Activated CD4-positive, CD25-positive, alpha-beta regulatory T cell treated with anti-CD3 and anti-CD28 coated beads, Interleukin-2, amount 50 U/mL, for 16 hours (primary cell): ENCODE measurements at places on chromosomes 5 and 9.

- DNase-seq: no peak
Measured at GRCh38 chr5:17441351-17441750, 56.7 kb upstream of the TAF11L2 start.

DNA sequence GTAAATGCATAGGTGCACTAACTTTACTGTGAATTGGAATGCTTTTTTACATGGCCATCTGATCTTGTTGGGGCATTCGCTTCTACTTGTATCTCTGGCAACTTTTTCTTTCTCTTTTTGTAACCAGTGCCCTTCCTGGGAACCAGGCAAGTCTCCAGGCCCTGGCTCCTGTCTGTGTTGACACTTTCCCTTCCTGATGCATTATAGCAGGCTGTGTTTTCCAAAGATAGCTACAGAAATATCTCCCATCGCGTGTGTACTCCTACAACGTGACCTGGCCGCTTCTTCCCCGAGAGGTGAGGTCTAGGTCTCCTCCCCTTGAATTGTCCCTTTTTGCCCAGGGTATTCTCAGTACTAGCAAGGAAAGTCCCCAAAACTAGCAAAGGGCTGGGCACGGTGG is 81.1 kb upstream of the SPIN1 start:
- no peak for DNase-seq

GRCh38 chr9:10806868-10807267 is 194.1 kb upstream of the PTPRD start:
- no peak for DNase-seq

DNA sequence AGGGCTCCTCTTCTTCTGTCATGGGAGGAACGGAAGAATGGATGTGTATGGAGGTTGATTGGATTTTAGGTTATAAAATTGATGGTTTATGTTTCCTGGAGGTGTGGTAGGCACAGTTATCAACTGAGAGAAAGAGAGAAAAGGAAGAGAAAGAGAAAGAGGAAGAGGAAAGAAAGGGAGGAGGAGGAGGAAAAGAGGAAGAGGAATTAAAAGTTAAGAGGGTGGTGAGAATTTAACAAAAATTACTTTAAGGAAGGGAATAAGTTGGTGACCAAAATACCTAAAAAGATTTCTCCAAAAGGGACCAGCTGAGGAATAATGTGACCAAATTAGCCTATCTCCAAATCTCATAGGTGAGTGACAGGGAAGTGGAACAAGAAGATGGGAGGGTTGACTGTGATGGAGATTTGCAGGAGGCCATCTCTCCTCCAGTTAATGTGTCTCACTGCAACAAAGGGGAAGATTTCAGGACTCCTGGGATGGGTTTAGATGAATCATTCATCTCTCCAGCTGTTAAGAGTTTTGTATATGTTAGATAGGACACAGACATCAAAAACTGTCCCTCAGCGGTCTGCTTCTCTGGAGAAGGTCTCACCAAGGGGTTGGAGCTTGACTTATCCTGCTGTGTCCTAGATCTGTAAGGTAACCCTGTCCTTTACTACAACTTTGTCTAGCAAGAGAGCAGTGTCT is 76.0 kb upstream of the TMC1 start:
- DNase-seq: no peak

- DNase-seq: no peak
Measured at GRCh38 chr9:93522736-93523135, 53.6 kb upstream of the PHF2 start.

- no peak for DNase-seq
Measured at GRCh38 chr9:106621313-106622163, 241.4 kb upstream of the ZNF462 start.

DNA sequence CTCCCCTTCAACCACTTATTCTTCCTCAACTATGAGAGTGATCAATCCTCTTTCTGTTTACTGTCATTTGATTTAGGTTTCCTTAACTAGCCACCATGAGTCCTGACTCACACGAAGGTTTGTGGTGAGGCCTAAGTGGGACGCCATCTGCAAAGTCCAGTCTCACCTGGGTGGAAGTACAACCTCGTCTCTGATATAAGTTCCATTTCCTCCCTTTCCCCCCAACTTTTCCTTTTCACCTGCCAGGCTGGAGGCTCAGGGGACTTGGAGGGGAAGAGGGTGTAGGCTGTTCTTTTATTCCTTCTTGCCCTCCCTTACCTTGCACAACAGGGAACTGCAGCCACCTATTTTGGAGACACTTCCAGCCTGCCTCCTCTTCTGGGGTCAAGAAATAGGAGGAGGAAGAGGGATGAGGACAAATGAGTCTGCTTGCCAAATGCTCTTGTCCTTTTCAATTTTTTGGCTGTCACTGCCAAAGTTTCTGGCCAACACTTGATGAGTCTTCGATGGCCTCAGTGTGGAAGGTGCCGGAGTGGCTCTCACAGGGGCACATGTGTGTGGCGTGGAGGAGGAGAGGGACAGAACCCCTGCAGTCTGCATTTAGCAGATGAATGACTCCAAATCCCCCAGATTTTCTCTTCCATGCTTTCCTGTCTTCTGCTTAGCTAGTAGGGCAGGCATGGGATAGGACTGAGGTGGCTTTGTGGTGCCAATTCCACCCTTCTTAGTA is 249.6 kb downstream of the NSG2 start:
- DNase-seq: no peak

DNA sequence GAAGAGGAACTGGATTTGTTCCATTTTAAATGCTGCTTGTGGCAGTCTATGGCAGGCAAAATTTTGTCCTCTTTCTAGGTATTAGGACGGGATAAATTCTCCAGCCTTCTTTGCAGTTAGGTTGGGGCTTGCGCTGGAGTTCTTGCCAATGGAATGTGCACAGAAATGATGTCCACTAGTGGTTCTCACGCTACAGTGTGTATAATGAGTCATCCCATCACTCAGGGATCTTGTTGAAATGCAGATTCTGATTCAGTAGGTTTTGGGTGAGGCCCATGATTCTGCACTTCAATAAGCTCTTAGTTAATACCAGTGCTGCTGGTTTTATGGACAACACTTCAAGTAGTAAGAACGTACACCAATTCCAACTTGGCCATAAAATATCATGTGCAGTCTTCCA is 317.6 kb upstream of the KLF4 start:
- no peak for DNase-seq

GRCh38 chr9:128286440-128286839 is 10.4 kb downstream of the SWI5 start:
- DNase-seq: no peak

GRCh38 chr5:171570244-171570825 is 150.9 kb downstream of the FGF18 start:
- DNase-seq: no peak

- DNase-seq: no peak
Measured at GRCh38 chr9:108477529-108478006, 378.2 kb downstream of the ACTL7B start.

GRCh38 chr5:91095313-91095712 is 287.8 kb downstream of the ARRDC3 start:
- no peak for DNase-seq

GRCh38 chr5:82480331-82480730 is 202.2 kb upstream of the RPS23 start:
- no peak for DNase-seq

DNA sequence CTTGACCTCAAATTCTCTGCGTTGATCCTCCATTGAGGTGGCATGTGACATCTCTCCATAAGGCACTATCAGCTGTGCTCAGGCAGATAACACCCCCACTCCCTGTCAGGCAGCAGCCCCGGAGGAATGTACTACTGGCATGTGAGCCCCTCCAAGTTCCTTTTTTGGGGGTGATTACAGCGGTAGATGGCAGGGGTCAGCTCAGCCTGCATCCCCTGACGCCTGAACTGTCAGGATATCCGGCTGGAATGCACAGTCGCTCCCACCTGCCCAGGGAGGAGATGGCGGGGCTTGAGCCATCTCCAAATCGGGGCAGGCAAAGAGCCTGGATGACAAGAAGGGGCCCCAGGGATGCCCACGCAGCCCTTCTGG is 40.8 kb downstream of the FAM78A start:
- no peak for DNase-seq

DNA sequence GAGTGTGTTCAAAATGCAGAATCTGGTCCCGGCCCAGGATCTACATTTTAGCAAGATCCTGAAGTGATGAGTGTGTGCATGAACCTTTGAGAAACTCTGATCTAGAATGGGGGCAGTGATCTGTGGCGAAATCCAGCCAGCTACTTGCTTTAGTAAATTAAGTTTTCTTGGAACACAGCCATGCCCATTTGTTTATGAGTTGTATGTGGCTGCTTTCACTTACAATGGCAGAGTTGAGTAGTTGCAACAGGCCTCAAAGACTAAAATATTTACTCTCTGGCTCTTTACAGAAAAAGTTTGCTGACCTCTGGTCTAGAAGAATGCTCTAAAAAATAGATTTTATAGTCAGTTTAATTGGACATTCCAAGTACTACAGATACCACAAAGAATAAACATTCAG is 588.3 kb downstream of the BNC2 start:
- DNase-seq: no peak
